Suppressor macrophage treated with lipopolysaccharide for 4 hours (primary cell): ENCODE measurements at places on chromosomes 1 and 21.
A peak's percentile ranks its signal among the peaks of the same experiment; 100 is the strongest.

DNA sequence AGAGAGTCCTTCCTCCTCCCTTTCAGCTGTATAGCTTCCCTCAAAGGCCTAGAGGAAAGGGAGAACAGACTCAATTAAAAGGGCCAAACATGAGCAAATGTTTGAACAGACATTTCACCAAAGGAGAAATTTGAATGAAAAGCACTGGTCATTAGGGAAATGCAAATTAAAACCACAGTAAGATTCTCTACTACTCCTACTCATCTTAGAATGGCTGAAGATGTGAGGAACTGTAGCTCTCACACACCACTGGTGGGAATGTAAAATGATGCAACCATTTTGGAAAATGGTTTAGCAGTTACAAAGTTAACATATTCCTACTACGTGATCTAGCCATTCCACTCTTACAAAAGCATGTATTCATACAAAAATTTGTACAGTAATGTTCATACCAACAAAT is 253.0 kb upstream of the HOOK1 start:
- DNase-seq = no peak

GRCh38 chr1:220338759-220339158 is 66.5 kb upstream of the RAB3GAP2 start:
- DNase-seq = no peak

DNA sequence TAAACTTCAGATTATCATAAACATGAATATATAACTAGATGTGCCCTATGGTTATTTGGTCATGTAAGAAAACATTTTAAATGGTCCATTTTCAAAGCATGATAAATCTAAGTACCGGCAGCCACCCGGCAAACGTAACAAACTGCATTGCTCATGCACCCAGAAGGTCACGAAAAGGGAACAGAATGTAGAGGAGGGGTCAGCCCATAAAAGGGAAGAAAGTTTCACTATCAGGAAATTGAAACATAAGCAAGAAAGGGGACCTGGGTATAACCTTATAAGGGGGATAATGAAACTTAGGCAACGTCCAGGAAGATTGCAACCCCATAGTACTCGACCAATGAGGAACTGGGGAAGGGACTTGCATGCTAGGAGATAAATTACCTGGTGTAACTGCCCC is 421.2 kb upstream of the ZRANB2 start:
- peak; percentile 69 for DNase-seq

DNA sequence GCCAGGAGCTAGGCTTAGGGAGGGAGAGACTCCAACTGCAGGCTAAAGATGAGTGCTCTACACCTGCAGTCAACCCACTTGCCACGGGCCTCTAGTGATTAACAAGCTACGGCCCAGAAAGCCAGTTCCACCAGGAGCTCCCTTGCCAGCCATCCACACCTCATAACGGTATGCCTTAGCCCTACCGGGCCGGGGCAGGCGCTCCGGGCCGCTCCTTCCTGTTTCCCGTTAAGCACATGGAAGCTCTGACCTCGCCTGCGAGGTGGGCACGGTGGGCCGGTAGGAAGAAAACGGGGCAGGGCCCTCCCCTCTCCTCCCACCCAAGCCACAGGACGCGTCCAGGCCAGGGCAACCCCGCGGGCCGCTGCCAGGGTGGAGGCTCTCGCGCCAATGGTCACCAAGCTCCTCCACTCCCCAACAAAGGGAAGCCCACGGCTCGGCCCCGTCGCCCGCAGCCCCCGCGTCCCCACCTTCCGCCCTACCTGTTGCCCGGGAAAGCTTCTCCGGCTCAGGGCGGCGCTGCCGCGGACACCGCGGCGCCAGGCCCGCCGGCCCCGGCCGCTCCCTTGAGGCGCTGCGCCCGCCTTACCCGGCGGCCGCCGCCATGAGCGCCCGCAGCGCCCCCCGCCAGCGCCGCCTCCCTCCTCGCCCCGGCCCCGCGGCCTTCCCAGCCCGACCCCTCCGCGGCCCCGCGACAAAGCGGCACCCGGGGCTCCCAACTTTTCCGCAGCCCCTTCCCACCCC is 627 bp downstream of the CERS2 start:
- peak; percentile 33 for DNase-seq

- DNase-seq = no peak
Measured at GRCh38 chr1:247330548-247331171, 1.0 kb downstream of the ZNF496 start.

GRCh38 chr1:245721488-245721887 is 566.7 kb downstream of the KIF26B start:
- no peak for DNase-seq

- peak; percentile 76 for DNase-seq
Measured at GRCh38 chr1:157163273-157164127, 25.3 kb upstream of the ETV3 start.

GRCh38 chr1:185490924-185491323 is 173.9 kb upstream of the IVNS1ABP start:
- no peak for DNase-seq

GRCh38 chr1:227891223-227891954 is 56.3 kb downstream of the WNT9A start:
- DNase-seq = no peak

DNA sequence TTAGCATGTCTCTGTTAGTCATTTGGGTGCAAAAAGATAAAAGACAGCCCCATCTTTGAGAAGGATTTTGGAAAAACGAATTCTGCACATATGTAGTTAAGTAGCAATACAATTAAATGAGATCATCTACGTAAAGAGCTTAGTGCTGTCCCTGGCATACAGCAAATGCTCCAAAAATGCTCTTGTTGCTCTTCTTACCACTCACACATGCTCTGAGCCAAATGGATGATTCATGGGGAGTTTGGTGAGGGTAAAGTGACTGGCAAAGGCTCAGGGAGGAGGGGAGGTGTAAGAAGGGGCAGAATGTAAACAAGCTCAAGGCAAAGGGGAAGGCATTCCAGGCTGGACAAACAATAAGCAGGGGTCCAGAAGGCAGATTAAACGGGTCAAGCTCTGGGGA is 191.9 kb downstream of the AK5 start:
- no peak for DNase-seq

- DNase-seq = no peak
Measured at GRCh38 chr1:214324896-214325800, 44.2 kb downstream of the SMYD2 start.

- DNase-seq = no peak
Measured at GRCh38 chr1:915295-916172, 8.2 kb upstream of the SAMD11 start.

DNA sequence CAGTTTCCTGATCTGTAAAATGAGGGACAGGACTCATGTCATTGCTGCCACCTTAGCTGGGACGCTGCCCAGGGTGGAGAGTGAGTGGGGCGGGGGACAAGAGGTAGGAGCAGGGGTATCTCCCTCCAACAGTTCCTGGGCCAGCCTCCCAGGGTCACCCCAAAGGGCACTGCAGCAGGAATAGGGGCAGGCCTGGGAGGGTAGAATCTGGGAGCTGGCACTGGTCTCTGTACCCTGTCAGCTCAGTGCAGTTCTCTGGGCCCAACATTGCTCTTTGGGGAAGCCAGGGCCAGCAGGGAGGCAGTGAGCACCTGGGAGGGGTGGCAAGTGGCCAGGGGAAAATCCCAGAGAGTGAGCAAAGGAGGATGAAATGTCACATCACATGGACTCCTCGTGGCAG is 55.8 kb downstream of the ELK4 start:
- DNase-seq = no peak

DNA sequence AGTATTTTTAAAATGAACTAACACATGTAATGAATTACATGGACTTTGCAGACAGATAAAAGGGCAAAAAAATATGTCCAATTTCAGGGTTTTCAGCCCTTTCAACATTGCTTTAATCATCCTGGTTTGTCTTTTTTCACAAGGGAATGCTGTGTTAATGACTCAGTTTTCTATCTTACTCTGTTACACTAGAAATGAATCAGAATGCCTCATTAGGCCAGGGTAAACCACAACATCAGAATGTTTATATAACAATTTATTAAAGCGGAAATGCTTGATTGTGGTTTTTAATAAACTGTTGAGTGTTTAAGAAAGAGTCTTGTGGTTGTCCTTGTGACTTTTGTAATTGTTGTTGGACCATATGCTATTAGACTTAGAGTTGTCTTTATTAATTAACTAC is 13.5 kb downstream of the GORAB start:
- peak; percentile 25 for DNase-seq

DNA sequence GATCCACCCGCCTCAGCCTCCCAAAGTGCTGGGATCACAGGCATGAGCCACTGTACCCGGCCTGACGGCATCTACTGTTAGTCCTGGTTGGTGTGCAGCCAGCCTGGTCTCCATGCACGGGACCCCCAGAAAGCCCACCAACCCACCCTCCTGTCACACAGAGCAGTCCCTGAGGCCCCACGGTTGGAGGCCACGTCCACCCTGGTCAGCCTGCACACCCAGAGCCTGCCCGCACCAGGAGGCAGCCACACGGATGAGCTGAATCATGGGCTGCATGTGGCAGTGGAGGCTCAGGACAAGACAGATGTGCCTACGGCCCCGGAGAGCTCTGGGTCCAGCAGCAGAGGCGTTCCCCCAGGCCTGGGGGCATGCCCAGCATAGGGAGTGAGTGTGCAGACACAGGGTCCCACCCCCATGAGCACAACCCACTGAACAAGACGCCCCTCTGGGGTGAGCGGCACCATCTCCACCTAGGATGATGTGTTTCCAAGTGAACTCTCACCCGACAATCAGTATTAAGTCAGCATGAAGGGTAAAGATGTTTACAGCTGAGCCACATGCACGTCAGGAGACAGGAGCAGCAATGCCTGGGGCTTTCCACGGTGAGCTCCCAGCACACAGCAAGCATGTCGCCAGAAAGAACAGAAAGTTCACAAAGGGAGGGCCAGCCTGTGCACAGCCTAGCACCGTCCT is 102.1 kb downstream of the WDR4 start:
- DNase-seq = no peak

GRCh38 chr1:206895325-206895724 is 1.9 kb upstream of the IL24 start:
- DNase-seq = no peak

DNA sequence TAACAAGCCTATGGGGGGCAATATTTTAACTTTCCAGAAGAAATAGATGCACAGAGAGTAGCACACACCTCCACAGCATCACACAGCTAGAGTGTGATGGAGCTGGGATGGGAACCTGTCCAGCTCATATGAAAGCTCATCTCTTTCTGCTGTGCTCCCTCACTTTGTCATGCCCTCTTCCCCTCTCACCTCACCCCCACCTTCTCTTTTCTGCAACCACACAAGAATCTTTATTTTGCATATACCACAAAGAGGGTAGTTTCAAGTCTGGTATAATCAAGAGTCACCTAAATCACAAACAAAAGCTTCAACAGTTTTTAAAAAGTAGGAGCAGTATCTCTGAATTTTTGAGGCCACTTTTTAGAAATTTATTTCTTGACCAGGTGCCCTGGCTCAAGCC is 22.6 kb downstream of the FOXD2 start:
- DNase-seq = no peak

- DNase-seq = no peak
Measured at GRCh38 chr1:113670650-113671049, 88.6 kb downstream of the PHTF1 start.

DNA sequence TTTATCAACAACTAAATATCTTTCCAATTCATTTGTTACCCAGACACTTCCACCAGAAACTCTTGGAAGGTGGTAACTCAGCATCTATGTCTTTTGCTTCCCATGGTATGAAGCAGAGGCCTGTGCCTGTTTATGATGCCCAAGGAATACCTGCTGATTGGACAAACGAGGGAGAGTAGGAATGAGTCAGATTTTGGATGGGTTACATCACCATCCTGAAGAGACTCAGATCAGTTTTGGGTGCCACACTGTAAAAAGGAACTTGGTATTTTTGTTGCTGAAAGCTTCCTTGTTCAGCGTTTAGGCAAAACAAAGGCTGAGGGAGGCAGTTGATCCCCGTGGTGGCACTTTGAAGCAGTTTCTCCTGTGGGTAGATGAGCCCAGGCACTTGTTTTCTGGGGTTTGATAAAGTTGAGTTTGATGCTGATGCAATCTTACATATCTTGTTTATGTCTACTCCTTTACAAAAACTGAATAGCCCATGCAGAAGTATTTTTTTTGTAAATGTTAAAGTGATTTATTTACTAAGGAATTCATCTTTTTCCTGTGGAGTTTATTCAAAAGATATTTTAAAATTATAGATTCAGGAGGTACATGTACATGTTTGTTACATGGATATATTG is 26.7 kb upstream of the CYP4X1 start:
- peak; percentile 10 for DNase-seq

- no peak for DNase-seq
Measured at GRCh38 chr21:16438761-16439160, 709.0 kb downstream of the USP25 start.

DNA sequence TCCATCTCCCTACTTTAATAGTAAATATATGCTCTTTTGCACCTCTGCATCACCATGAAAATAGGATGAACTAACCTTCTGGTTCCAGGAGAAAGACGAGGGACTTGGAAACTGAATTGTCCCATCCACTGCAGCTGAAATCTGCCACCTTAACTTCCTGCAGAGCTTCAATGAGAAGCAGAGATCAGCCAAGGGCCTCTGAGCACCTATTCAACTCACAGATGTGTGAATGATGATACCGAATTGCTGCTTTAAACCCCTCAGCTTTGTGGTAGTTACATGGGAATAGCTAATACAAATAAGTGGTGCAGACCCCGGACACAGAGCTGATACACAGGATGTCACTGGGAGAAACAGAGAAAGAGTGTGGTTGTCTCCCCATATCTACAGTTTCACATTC is 616.8 kb downstream of the NCAM2 start:
- DNase-seq = no peak

DNA sequence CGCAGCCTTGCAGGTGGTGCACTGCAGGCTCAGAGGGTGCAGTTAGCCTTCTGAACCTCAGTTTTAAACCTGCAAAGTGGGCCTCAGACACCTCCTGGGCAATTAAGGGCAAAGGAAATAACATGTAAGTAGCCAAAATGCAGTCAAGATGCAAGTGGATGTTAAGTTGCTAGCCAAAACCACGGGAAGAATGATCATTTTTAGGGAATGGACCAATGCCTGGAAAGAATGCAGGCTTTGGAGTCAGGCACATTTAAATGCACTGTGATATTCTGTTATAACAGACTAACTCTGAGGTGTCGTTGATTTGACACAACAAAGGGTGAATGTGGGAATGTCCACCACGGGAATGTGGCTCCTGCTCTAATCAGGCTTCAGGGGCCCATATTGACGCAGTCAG is 57.9 kb upstream of the PTGFRN start:
- DNase-seq = no peak

- no peak for DNase-seq
Measured at GRCh38 chr1:19437891-19438294, 47.4 kb downstream of the CAPZB start.

GRCh38 chr1:30353637-30354036 is 369.7 kb downstream of the MATN1 start:
- DNase-seq = no peak

- peak; percentile 80 for DNase-seq
Measured at GRCh38 chr21:42117229-42117966, 46.3 kb downstream of the UMODL1 start.

GRCh38 chr21:29217818-29218291 is 80.9 kb upstream of the BACH1 start:
- peak; percentile 96 for DNase-seq

DNA sequence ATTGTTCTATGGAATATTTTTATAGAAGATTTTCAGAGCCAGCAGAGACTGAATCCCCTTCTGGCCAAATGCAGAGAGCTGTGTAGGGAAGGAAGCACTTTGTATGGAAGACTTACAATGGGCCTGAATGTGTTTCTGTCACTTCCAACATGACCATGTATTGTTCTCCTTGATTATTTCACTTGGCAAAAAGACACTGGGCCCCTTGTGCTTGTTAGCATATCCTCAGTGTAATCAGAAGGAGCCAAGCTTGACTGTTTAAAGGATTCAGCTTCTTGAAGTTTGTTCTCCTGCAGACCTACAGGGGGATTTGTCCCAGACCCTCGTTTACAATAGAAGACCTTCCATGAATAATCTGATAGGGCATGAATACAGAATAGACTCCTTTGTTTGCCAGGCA is 48.1 kb upstream of the UBE2U start:
- DNase-seq = no peak
